ENCODE measurements at places on chromosomes 5 and 9.
A peak's percentile ranks its signal among the peaks of the same experiment; 100 is the strongest.

GRCh38 chr9:69175486-69175885, 1.4 kb downstream of the TJP2 start:
- DNase-seq: no peak

DNA sequence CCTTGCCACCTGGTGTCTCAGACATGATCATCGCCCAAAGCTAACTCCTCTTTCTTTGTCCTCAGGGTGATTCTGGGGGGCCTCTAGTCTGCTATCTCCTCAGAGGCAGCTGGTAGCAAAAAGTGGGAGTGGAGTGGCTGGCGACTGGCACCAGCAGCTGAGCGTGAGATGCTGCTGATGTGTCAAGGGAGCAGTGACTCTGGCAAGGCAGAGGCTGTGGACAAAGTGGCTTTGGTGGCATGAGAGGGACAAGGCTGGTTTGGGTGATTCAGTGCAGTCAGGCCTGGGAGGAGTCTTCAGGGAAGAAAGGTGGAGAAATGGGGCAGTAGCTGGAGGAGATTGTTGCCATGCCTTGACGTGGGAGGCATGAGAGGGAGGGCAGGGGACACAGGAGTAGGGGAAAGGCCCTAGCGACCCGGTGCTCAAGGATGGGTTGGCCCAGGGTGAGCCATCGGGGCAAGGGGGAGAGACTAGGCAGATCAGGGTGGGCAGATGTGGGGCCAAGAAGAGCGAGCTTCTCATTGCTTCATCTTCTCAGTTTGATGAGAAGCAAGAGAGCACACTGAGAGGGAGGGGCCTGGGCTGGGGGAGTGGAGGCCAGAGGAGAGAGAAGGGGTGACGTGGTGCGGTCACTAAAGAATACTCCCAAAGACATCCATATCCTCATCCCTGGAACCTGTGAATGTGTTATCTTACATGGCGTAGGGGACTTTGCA, 64.2 kb upstream of the SPTLC1 start:
- no peak for DNase-seq

GRCh38 chr9:5915438-5915837, 24.7 kb downstream of the MLANA start:
- no peak for DNase-seq

- peak; percentile 75 for DNase-seq
Measured at GRCh38 chr5:57298295-57298984, 124.6 kb downstream of the GPBP1 start.

GRCh38 chr9:117126871-117127270, 288.0 kb downstream of the ASTN2 start:
- DNase-seq: no peak

DNA sequence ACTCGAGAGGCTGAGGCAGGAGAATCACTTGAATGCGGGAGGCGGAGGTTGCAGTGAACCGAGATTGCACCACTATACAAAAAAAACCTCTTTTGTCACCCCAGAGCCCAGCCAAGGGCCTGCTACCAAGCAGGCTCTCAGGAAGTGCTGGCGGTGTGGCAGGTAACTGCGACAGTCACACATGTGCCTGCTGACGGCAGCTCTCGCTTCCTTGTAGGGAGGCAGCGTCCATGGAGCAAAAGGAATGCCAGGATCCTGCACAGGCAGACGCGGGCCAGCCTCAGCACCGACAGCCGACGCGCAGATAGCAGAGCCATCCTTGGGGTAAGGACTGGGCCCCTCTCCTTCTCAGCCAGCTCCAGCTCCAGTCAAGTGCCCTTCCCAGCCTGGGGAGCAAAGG, 3.9 kb downstream of the LRRC8A start:
- no peak for DNase-seq

- no peak for DNase-seq
Measured at GRCh38 chr9:8815931-8816330, 1016.4 kb upstream of the DMAC1 start.

GRCh38 chr5:127961006-127961762, 122.4 kb upstream of the SLC12A2 start:
- no peak for DNase-seq

DNA sequence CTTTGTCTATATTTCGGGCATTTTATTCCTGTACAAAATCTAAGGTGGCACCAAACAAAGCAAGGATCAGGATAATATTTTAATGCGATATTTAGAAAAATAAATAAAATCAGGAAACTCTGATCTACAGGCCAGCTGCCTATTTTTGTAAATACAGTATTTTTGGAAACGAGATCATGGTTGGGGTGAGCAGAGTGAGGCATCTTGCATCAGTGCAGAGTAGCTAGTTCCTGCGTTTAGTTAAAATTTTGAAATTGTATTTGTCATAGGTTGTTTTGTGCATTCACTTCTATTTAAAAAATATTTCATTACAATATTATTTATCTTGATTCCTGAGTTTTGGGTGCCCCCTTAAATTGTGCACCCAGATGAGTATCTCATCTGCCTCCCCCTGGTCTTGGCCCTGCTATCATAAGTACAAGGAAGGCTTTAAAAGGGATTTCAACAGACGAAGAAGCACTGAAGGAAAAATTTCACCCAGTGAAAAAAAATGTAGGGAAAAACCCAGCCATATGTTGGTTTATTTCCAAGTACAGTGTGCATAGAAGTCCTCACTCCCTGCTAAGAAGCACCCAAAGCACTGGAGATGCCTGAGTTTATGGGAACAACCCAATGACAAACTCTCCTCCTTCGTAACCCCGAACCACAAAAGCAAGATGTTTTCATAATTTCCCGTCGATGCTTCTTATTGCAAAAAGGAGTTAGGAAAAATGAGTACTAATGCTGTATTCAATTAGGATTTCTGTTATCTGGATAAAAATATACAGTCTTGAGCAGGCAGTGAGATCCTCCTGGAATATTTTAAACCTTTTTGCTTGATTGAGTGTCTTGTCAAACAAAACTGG, 304.7 kb upstream of the CLINT1 start:
- no peak for DNase-seq
